ENCODE measurements at places on chromosomes 3 and 15.
A peak's percentile ranks its signal among the peaks of the same experiment; 100 is the strongest.

DNA sequence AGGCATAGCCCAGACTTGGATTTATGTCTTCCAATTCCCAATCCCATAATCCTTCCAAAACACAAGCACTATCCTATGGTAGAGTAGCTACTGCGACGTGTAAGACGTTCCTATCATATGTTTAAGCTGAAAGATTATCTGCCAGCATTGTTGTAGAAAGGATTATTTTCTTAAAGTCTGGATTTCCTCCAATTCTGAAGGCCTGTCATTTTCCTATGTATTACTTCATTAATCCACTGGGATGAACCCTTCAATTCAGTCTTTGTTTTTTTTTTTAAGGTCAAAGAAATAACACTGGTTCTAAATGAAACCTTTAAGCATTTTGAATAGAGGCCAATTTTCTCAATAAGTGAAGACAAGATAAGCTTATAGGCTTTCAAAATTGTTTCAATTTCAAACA is 289.0 kb downstream of the SLC9A9 start:
- no peak for DNase-seq

DNA sequence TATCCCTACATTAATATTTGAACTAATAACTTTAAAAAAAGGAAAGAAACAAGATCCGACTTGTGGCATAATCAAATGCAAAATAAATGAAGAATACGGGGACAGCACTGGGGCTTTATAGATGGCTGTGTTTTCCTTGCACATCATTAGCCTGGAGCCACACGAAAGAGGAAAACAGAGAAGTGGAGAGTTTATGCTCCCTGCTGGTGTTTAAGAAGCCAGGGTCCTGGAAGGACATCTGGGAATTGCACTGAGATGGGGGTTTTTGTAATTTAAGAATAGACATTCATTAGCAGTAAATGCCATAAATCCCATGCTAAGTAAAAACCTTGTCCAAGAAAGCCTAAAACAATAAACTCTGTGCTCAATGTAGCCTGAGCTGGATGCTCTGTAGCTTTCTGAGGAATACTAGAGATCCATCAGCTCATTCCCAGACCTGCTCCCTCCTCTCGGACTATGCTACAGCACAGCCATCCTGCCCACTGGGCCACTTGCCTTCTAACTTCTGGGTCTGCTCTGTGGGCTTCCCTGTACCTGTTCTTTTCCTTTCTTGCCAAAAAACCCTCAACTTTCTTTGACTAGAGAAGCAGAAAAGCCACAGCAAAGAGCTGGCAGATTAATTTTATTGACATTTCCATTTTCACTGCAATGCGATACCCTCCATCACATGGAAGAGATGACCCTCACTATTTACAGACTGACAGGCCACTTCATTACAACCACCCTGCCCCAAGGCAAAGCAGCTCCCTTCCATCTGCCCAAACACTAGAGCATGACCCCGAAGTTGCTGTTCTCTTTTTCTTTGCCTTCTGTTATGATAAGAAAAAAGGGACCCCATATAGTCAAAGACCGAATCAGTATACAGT is 62.3 kb downstream of the MEIS2 start:
- DNase-seq = no peak

GRCh38 chr15:75923756-75924155 is 20.1 kb downstream of the FBXO22 start:
- DNase-seq = no peak

DNA sequence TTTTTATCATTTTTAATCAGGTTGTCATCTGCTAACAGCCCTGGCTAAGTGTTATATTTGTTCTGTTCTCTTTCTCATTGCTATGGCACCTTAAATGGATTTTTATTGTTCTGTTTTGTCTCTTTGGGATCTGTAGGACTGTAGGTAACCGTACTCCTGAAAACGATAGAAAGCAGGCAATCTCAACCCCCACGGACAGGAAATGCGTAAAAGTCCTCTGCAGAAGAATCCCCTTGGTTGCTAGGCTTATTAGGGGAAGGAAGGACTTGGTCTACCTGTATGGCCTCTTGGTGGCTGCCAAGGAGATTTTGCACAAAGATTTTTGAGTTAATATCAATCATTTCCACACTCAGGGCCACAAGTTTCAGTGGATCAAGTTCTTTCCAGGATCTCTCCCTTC is 571.9 kb upstream of the ZNF385D start:
- DNase-seq = no peak

DNA sequence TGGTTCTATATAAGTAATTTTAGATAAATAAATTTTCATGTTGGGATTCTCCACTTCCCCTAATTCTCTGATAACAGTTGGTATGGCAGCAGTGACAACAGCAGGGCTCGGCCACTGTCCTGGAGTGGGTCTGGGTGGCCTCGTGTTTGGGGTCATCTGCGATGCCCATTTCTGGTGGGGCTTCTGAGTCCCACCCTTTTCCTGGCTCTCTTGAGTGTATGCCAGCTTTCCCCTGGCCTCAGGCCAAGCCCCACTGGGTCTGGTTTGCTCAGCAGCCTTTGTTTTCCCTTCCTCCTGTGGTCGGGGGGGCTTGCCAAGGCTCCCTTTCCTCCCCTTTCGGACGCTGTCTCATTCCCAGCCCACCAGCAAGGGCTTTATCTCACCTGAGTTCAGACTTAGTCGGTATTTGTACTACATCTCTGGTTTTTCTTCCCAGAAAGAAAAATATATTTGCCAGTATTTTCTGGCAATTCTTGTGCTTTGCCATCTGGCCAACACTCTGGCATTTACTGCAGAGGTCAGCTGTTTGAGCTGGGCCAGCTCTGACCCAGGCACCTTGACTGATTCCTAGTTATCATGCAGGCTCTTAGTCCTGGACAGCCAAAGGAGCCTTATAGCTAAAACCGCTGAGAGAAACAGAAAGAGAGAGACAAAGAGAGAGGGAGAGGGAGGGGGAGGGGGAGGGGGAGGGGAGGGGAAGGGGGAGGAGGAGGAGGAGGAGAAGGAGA is 35.2 kb downstream of the MYZAP start:
- no peak for DNase-seq

GRCh38 chr15:69320977-69321554 is 22.4 kb downstream of the PAQR5 start:
- DNase-seq = peak; percentile 59

All from MM.1S (cell line).